Progenitor cell of endocrine pancreas (in vitro differentiated cells): ENCODE measurements at places on chromosomes 2 and 18. TPM values are rescaled to one million over a fixed set of nuclear protein-coding genes. Genes with fewer than 3 reads are reported as not detected.
A peak's percentile ranks its signal among the peaks of the same experiment; 100 is the strongest.

DNA sequence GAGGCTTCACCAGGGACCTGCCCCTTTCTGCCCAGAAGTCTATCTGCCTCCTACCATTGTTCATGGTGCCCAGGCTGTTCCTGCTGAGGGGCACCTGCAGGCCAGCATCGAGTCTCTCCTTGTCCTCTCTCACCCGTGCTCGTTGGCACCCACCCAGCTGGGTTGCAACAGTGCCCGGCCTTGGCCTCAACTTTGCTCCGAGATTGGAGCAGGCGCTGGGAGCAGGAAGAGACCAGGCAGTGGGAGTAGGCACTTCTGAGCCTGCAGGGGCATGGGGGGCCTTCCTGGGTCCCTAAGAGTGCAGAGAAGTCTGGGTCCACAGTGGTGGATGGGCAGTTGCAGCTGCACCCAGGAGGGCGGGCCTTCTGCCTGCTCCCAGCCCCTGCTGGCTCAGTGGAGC lies 75.6 kb downstream of the NCOA1 start:
- no peak for DNase-seq
- peaks cover 20% of the 10 kb centered on the region for H3K36me3 ChIP-seq
- H3K4me3 ChIP-seq: no peak overlapping the region
- peaks cover 13% of the 10 kb centered on the region for H3K4me1 ChIP-seq

DNA sequence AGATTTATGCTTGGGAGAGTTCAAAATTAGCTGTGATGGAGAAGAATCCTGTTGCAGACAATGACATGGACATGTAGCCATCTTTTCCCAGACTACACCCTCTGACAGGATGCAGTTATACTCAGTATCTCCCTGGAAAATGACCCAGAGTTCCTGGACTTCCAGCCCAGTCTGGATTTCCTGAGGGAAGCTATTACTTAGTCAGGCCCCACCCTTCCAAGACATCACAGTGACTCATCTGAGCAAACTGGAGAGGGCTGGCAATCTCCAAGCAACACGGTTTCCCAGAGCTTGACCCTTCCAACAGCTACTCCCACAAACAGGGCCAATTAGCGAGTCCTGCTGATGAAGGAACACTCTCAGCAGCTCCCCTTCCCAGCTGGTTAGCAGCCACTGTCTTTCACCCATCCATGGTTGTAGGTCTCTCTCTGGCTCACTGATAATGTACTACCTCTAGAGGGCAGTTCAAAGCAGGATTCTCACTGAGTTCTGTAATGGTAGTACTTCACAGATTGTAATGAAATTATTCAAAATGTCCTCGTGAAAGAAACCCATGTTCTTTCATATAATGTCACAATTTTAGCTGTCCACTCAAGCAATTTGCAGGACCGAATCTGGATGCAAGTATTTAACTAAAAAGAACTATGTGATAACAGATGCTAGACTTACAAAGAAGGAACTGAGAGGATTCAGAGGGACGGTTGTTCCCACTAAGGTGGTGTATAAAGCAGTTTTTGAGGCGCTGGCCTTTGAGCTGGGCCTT lies 110.2 kb downstream of the MDH1 start:
- DNase-seq: no peak
- H3K4me1 ChIP-seq: no peaks in the 10 kb centered on the region
- no peaks in the 10 kb centered on the region for H3K36me3 ChIP-seq
- H3K27me3 ChIP-seq: no peaks in the 10 kb centered on the region
- no peak overlapping the region for H3K4me3 ChIP-seq

GRCh38 chr18:7198326-7198725 lies 32.6 kb upstream of the LRRC30 start:
- H3K27ac ChIP-seq: no peak overlapping the region
- H3K36me3 ChIP-seq: no peaks in the 10 kb centered on the region
- DNase-seq: no peak
- no peak overlapping the region for H3K4me3 ChIP-seq
- H3K27me3 ChIP-seq: peaks cover 3% of the 10 kb centered on the region
- H3K4me1 ChIP-seq: peaks cover 5% of the 10 kb centered on the region

SPC25 gene
- total RNA-seq: 14.5 and 15.8 TPM in 2 replicates

DNA sequence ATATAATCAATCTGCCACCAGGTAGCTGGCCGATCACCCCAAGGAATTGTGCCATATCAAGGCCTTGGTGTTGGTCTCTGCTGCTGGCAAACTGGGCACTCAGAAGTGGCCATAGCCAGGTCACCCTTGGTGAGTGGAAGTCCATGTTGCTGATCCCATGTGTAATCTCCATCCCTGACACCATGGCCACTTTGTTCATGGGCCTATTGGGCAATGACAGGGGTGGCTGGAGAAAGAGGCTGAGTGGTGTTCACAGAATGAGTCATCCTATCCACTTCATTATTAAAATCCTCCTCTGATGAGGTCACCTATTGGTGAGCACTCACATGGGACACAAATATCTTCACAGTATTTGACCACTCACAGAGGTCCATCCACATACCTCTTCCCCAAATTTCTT lies 26.7 kb upstream of the CD226 start:
- H3K4me1 ChIP-seq: no peaks in the 10 kb centered on the region
- no peak for DNase-seq
- H3K4me3 ChIP-seq: no peak overlapping the region
- H3K27ac ChIP-seq: no peak overlapping the region

- peaks cover 48% of the 10 kb centered on the region for H3K4me1 ChIP-seq
- H3K36me3 ChIP-seq: peaks cover 1% of the 10 kb centered on the region
- H3K27me3 ChIP-seq: no peaks in the 10 kb centered on the region
- no peak overlapping the region for H3K4me3 ChIP-seq
These were observed 63.6 kb upstream of the FZD5 start for GRCh38 chr2:207833251-207833751.

GRCh38 chr18:9578306-9578705 lies 36.1 kb downstream of the PPP4R1 start:
- H3K4me1 ChIP-seq: peaks cover 18% of the 10 kb centered on the region
- DNase-seq: no peak
- H3K27me3 ChIP-seq: no peaks in the 10 kb centered on the region
- peaks cover 41% of the 10 kb centered on the region for H3K36me3 ChIP-seq
- H3K4me3 ChIP-seq: no peak overlapping the region

DNA sequence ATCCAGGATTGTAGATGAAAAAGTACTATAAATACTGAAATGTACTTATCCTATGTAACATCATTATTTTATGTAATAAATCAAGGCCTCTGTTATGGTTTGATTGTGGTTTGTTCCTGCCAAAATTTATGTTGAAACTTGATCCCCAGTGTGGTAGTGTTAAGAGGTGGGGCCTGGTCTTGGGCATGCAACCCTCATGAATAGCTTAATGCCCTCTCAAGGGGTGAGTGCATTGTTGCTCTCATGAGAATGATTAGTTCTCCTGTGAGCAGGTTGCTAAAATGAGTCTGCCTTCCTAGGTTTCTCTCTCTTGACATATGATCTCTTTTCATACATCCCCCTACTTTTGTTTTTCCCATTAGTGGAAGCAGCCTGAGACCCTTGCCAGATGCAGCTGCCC lies 915.4 kb downstream of the TSN start:
- DNase-seq: no peak
- no peaks in the 10 kb centered on the region for H3K36me3 ChIP-seq
- H3K27me3 ChIP-seq: no peaks in the 10 kb centered on the region

DNA sequence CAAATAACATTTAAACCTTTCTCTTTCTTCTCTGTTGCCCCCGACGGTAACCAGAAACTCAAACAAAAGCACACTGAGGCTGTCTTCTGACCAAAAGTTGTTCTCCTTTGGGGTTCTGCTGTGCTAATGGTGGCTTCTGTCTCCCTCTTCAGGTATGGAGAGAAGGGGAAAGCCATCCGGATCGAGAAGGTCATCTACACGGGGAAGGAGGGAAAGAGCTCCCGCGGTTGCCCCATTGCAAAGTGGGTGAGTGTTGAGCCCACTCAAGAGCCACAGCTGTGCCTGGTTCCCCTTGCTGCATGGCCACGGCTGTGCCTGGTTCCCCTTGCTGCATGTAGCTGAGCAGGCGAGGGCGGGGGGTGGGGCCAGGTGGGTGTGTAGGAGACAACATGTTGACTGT lies 67.4 kb downstream of the BOLA3 start:
- no peak overlapping the region for H3K27ac ChIP-seq
- no peak overlapping the region for H3K4me3 ChIP-seq
- H3K4me1 ChIP-seq: peaks cover 1% of the 10 kb centered on the region
- no peaks in the 10 kb centered on the region for H3K27me3 ChIP-seq
- no peak for DNase-seq
- peaks cover 9% of the 10 kb centered on the region for H3K36me3 ChIP-seq

ERMN gene
- total RNA-seq: 0.22 TPM in 1 of 2 replicates, not detected in the other

DNA sequence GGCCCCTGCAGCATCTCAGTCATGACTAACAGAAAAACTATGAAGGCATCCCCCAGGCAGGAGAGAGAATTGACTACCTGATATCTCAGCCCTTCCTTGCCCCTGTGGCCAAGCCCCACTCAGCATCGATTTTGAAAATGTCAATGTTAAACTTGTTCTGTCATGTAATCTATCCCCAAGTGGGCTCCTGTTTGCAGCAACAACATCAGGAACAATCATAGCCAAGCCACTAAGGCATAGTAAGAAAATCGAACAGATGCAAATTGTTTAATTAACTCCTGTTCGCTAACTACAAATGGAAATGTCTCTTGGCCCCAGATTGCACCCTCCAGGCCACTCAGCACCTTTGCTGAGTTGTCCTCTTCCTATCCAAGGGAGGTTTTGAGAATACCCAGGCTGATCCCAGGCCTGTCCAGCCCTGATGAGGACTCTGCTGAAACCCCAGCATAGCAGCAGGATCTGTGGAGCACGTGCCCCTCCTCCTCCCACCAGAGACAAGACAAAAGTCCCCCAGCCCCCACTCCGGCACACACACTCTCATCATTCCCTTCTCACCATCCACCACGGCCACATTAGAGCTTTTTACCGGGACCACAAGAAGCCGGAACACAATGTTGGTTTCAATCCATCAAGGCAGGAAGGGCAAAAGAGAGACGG lies 150.1 kb downstream of the TNS1 start:
- no peak for DNase-seq
- H3K27me3 ChIP-seq: peaks cover 6% of the 10 kb centered on the region
- H3K4me3 ChIP-seq: no peak overlapping the region
- H3K27ac ChIP-seq: no peak overlapping the region
- H3K36me3 ChIP-seq: no peaks in the 10 kb centered on the region
- no peaks in the 10 kb centered on the region for H3K4me1 ChIP-seq

- H3K27ac ChIP-seq: no peak overlapping the region
- H3K4me1 ChIP-seq: peaks cover 6% of the 10 kb centered on the region
- no peaks in the 10 kb centered on the region for H3K36me3 ChIP-seq
These were observed 171.9 kb downstream of the EN1 start for GRCh38 chr2:118675531-118675930.

FEV gene
- 13.5 and 15.6 TPM in 2 replicates for total RNA-seq

DNA sequence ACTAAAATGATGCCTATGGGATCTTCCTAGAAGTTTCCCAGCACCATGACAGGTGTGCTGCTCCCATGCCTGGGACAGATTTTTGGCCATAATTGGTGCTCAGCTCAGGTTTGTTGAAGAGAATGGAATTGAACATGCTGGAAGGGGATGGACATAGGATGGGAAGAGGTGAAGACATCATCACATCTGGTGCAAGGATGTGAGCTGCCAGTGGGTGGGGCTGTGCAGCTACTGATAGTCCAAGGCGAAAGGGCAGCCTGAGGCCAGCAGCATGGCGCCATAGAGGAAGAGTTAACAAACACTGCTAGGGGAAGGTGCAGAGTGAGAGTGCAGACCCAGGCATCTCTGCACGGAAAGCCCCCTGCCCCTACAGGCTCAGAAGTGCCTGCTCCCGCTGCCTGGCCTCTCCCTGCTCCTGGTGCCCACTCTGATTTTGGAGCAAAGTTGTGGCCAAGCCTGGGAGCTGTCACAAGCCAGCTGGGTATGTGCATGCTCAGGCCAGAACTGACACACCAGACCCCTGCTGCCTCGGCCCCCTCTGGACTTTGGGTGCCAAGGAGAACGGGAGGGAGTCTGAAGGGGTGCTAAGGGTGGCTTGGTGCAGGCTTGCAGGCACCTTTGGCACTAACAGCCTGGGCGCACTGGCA lies 178.6 kb downstream of the ZBTB7C start:
- H3K27me3 ChIP-seq: peaks cover 12% of the 10 kb centered on the region
- no peaks in the 10 kb centered on the region for H3K36me3 ChIP-seq

GRCh38 chr2:72132981-72133720 lies 14.5 kb downstream of the CYP26B1 start:
- no peak overlapping the region for H3K27ac ChIP-seq
- H3K4me3 ChIP-seq: no peak overlapping the region
- no peak for DNase-seq
- peaks cover 3% of the 10 kb centered on the region for H3K4me1 ChIP-seq
- no peaks in the 10 kb centered on the region for H3K27me3 ChIP-seq

DNA sequence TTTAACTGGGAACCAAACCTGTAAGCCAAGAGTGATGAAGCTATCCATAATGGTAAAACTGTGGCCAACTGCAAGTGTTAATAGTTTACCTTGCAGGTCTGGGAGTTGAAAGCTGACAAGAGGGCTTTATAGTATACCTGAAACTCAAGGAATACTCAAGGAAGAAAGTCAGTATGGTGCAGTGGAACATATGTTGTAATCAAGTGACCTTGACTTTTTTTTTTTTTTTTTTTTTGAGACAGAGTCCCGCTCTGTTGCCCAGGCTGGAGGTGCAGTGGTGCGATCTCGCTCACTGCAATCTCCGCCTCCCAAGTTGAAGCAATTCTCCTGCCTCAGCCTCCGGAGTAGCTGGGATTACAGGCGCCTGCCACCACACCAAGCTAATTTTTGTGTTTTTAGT lies 27.6 kb downstream of the VIL1 start:
- no peak overlapping the region for H3K4me3 ChIP-seq
- H3K4me1 ChIP-seq: peaks cover 7% of the 10 kb centered on the region
- no peaks in the 10 kb centered on the region for H3K27me3 ChIP-seq
- peaks cover 34% of the 10 kb centered on the region for H3K36me3 ChIP-seq
- DNase-seq: no peak

DNA sequence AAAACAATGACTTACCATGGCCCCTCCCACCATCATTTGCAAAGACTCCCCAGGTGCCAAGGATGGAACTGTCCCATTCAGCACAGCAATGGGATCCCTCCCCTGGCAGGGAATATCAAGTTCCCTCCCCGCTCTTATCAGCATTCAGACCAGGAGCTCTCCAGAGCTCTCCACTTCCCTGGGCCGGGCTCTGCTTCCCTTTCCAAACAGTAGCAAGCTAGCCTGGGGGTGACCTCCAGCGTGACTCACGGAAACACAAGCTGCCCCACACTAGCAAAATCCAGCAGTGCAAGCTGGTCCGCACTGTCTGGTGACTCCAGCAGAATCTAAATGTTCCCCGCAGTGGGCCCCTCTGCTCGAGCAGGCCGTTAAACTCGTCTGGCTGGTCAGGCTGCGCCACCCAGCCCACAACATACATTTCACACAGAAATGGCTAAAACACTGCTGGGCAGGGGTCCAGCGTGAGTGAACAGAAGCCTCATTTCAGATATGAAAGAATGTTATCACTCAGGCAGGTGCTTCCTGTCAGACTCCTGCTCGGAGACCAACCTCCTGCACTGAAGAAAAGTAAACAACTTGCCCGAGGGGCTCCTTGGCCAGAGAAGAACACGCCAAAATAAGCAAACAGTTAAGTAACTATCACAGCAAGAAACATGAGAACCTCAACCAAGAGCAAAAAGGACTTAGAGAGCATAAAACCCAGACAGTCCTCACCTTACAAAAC lies 33.9 kb downstream of the STAT1 start:
- peaks cover 69% of the 10 kb centered on the region for H3K36me3 ChIP-seq
- no peaks in the 10 kb centered on the region for H3K27me3 ChIP-seq
- peaks cover 28% of the 10 kb centered on the region for H3K4me1 ChIP-seq
- DNase-seq: peak; percentile 48

EVA1A gene
- total RNA-seq: 10.9 and 11.5 TPM in 2 replicates

LCT gene
- total RNA-seq: 0.19 TPM in 1 of 2 replicates, not detected in the other
